ENCODE measurements at places on chromosomes 2 and 18.

DNA sequence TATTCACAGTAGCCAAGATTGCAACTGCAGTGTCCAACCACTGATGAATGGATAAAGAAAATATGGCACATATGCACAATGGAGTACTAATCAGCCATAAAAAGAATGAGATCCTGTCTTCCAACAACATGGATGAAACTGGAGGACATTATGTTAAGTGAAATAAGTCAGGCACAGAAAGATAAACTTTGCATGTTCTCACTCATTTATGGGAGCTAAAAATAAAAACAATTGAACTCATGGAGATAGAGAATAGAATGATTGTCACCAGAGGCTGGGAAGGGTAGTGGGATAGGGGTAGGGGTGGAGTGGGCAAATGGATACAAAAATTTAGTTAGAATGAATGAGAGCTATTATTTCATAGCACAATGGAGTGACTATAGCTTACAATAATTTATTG, 305.5 kb upstream of the ETAA1 start:
- no peak for DNase-seq

DNA sequence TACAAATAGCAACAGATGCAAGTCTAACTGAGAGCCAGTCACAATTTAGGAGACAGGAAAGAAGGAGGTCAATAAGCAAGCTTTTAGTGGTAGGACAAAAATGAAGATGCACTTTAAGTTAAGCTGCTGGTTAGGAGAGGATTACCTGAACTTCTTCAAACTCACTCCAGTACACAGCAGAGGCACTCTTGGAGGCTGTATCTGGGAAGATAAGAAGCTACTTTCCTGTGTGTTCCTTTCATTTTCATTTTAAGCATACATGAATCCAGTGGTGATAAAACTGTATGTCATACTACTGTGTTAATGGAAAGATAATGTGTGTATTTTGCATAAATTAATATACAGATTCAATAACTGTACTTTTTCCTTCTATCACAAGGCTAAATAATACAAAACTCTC, 49.6 kb downstream of the HYCC2 start:
- DNase-seq = no peak

DNA sequence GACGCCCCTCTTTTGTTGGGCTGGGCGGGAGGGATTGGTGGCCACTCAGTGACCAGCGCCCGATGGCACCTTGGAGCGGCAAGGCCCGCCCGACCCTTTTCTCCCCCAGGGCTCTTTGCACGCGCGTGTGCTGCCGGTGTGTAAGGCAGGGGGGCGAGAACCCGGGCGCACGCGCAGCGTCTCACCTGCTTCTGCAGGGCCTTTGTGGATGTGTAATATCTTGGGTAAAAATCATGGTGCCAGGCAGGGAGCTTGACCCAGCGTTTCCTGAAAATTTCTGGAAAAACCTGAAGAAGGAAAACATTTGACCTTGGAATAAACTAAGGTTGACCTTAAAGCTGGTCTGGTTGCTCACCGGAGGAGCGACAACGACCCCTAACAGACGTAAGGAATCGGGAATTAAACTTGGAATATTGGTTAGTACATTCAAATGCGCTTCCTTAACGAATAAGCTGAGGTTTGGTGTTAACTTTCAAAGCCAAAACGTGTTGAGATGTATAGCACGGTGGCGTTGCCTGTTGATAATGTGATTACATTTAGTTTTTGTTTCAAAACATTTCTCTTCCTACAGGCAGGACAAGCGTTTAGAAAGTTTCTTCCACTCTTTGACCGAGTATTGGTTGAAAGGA, 438 bp downstream of the HSPE1 start:
- DNase-seq = peak; percentile 37

- DNase-seq = no peak
Observed at GRCh38 chr2:19911808-19912509, 10.2 kb upstream of the TTC32 start.

- no peak for DNase-seq
Observed at GRCh38 chr2:186595219-186595618, 5.4 kb downstream of the ITGAV start.

- peak; percentile 23 for DNase-seq
Observed at GRCh38 chr2:9473985-9474360, 378 bp upstream of the IAH1 start.

- no peak for DNase-seq
Observed at GRCh38 chr2:11773747-11774525, 27.5 kb downstream of the LPIN1 start.

DNA sequence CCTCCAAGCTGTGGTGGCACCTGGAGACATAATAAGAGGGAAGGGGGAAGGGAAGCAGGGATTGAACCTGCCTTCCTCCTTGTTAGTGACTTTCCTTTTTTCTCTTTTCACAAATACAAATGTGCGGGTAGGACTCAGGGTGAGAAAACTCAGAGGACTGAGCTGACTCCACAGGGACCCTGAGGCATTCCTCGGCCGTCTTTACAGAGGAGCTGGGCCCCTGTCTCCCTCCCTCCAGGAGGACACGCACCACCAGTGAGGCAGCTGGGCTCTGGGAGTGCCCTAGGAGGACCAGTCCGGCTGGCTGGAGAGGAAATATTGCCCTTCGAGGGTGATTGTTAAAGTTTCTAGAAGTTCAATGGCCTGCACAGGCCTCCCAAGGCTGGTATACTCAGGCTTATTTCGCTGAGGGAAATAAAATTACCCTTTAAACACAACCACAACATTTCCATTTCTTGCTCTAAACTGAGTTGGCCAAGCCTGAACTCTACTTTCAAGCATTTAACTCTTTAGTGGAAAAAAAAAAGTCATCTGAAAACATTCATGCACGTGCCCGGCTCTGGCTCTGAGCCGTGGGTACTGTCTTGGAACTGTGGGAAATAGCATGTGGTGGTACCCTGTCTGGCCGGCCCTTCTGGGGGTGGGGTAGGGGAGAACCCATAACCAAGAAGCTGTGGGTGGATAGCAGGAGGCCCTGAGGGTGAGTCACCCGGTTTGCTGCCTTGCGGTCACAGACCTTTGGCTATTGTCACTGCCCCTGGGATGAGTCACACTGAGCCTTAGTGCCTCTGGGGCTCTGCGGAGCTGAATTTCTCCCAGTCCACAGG, 116.0 kb downstream of the COPS8 start:
- DNase-seq = peak; percentile 73

DNA sequence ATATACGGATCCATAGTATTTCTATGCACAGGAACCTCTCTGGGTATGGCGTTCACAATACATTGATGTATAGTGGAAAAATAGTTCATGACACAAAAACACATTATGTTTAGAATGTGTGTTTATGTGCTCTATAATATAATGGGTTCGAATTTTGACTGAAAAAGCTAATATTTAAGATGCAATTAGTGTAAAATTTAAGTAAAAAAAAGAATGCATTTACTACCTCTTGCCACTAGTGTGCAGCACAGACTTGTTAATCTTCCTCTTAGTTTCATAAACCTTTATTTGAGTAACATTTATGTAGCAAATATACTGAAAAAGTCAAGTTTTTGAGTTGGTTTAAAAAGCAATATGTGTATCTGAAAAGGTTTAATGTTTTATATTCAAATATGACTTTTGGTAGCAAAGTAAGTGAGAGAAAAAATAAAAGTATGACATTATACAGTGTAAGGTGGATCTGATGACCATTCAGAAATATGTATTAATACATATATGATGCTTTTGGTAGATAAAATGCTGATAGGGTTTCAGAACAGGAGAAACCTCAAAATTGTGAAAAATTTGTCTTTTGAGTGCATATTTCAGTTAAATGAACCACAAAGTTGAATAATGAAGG, 49.4 kb downstream of the CCDC102B start:
- DNase-seq = peak; percentile 54

GRCh38 chr2:100767810-100768806, 51.8 kb upstream of the NPAS2 start:
- no peak for DNase-seq

DNA sequence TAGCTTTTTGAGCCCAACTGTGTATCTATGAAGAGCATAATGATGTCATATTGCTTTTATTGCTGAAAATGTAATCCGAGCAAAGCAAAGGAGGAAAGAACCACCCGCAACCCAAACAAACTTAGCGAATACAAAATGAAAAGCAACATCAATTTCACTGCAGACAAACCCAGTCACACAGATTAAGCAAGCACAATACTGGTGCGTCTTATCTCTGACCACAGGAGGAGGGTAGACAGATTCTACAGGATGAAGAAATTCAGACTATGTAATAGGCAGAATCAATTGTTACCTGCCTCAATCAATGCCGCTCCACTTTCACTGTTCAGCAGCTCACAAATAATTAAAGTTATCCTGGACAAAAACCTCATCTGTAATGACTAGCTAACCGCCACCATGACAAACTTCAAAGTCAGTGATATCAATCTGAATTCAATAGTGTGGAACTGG, 115.5 kb upstream of the SP3 start:
- no peak for DNase-seq
